ENCODE measurements at places on chromosomes 11 and 22.

- DNase-seq, result peak; percentile 50
Measured at GRCh38 chr11:66071381-66071801, 1.3 kb downstream of the PACS1 start.

- DNase-seq, result no peak
Measured at GRCh38 chr11:11605821-11606450, 15.9 kb downstream of the GALNT18 start.

DNA sequence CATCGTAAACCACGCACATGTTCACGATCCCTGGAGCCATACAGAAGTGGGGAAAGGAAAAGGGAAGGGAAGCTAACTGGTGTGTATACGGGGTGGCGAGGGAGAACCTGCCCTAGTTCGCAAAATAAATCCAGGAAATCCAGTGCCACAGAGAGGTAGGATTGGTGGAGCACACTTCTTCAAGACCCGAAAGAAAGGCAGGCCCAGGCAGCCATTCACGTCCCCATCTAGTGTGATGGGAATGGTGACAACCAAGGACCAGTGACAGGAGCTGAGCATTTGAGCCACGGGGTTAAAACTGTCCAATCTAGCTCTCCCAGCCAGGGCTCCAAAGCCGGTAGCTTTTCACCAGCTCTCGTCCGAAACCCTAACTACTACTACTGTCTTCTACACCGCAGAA lies 53.7 kb downstream of the IGSF9B start:
- no peak for DNase-seq

GRCh38 chr11:19594326-19594725 lies 118.3 kb upstream of the NAV2 start:
- no peak for DNase-seq

DNA sequence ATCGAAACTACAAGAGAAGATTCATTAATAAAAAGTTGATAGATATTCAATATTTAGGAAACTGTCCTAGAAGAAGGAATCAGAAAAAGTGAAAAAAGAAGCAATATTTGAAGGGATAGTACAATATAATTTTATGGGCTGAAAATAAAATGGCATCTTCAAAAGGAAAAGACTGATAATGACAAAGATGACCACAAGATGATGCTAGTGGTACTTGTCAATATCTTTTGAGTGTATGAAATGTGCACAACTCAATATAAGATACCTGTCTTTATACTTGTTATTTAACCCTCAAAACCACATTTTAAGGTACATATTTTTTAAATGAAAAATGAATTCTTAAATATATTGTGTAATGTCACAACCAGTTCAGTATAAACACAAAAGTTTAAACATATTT lies 1059.6 kb upstream of the RAG2 start:
- DNase-seq, result no peak

- no peak for DNase-seq
Measured at GRCh38 chr22:27245056-27245455, 556.5 kb downstream of the MN1 start.

Data from activated CD8-positive, alpha-beta T cell treated with anti-CD3 and anti-CD28 coated beads, Interleukin-2, amount 10 ng/mL, durations not matched to agents 7 days and 5 days (primary cell).